ENCODE measurements at places on chromosomes 2 and 18.

DNA sequence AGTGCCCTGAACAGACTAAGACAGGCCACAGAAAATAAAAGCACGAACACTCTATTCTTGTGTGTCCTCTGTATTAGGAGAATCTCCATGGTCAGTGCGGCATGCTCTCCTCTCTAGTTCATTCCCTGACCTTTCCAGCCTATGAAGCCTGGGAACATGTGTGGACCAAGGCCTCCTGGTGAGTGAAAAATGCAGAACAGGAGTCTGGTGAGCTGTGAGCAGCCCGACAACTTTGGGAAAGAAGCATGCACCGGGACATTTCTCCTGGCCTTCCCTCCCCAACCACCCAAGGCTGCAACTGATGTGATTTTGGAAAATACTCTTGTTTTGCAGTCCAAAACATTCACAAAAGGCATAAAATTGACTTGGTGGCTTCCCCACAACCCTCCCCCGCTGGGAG, 878.3 kb upstream of the ID2 start:
- no peak for DNase-seq

DNA sequence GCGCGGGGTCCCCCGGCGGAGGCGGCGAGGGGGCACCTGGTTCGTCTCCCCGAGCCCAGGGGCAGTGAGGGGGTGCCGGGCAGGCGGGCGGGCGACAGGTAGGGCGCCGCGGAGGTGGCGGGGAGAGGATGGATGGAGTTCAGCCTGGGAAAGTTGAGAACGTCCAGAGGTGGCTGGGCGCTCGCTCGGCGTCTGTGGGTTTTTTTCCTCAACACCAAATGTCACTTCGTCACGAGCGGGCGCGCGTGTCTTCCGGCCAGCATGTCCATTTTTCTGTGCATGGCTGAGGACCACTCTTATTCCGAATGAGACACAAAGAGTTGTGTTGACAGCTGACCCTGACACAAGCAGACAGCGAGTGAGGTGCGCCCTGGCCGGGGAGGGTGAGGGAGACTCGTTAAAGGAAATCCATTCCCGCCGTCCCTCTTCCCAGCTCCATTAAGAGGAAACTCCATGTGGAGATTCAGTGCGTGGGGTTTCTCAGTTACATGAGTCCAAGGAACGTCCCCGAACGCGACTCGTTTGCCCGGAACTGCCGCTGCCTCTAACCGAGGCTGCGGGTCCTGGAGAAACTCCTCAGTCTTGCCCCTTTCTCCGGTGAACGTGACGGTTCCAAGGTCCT, 859 bp downstream of the GREB1L start:
- DNase-seq, result no peak

- DNase-seq, result no peak
Observed at GRCh38 chr2:17912266-17912691, 33.8 kb downstream of the KCNS3 start.

- no peak for DNase-seq
Observed at GRCh38 chr2:151265991-151266390, 4.3 kb upstream of the RBM43 start.

- no peak for DNase-seq
Observed at GRCh38 chr2:110675679-110676078, 2.2 kb downstream of the BUB1 start.

DNA sequence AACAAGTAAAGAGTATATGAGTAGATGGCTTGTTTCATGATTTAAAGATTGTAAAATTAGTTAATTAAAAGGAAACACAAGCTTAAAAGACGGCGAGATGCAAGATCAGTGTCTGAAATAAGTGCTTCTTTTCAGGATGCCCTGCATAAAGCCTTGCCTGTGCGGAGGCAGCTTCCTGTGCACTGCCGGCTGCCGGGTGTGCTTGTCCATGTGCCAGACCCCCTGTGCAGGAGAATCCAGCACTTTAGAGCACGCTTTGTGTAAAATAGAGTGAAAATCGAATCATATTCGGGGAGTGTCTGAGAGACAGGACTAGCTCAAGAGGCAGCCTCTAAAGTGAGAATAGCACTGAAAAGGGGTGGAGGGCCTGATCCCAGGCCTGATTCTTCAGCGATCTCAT, 154.7 kb downstream of the CHST9 start:
- DNase-seq, result no peak

DNA sequence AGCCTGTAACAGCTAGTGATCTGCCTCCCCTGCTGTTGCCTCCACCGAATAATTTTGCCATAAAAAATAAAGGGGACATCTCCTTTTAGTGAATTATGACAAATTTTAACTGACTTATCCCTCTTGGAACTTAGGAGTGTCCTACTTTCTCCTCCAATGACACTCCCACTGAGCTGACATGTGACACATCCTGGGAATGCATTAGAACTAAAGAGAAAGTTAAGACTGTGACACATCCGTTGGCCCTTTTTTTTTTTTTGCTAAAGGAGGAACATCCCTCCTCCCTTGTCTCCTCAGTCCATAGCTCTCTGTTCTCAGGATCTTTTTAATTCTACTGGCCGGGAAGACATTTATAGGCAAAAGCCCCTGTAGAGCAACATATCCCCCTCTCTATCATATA, 268.2 kb downstream of the NRXN1 start:
- no peak for DNase-seq

GRCh38 chr18:13797157-13797611, 26.8 kb upstream of the MC5R start:
- DNase-seq, result no peak

GRCh38 chr2:79432731-79433146, 80.1 kb upstream of the CTNNA2 start:
- no peak for DNase-seq

GRCh38 chr2:209519271-209519670, 95.4 kb downstream of the MAP2 start:
- DNase-seq, result no peak

DNA sequence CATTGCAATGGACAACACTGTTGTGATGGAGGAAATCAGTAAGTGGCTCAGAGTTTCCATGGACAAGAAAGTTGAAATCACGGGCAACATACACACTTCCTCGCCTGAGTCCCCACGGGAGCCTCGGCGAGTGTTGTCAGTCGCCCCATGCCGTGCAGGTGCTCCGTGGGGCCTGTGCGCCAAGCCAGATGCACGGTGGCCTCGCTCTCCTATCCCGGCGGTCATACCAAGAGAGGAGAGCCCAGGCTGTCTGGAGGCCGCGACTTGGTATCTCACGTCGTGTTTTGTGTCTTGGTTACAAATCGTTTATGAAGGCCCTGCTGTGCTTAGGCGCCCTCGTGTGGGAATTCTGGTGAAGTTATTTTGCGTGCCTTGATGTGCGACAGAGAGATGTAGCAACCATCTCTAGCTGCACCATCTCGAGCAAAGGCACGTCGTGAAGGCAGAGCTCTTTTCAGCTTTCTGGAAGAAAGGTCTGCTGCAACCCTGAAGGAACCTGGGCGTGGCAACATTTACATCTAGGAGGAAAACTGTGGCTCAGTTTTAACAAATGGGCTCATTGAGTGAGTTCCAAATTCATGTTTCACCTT, 21.8 kb downstream of the ATG4B start:
- DNase-seq, result no peak

DNA sequence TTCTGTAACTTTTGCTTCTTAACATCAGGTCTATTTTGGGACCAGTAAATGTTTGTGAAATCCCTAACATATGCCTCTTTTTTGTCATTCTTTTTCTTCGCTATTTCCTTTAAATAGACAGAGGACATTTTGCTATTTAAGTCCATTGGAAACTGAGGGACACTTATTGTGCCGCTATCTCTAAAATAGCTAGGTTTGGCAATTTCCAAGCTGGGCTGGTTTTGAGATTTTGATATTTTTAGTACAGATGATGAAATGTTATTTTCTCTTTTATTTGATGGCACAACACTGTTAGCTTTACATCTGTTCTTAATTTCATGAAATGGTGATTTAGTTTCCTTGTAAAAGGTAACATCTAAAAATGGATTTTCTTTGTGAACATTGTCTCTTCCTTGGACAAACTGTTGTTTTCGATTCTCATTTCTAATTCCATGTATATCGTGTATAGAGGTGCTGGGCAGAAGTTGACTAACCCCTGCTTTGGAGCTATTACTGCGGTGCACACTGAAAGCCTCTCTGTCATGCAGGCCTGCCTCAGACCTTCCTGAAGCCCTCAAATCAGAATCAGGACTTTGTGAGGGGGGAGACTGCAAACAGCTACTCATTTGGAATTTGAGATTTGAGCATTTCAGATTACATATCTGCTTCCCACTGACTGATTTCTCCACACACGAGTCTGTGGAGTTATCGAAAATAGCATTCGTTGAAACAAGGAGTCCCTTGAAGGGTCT, 594 bp downstream of the RAD51AP2 start:
- DNase-seq, result no peak

GRCh38 chr2:172021955-172022354, 22.2 kb downstream of the METAP1D start:
- DNase-seq, result no peak

DNA sequence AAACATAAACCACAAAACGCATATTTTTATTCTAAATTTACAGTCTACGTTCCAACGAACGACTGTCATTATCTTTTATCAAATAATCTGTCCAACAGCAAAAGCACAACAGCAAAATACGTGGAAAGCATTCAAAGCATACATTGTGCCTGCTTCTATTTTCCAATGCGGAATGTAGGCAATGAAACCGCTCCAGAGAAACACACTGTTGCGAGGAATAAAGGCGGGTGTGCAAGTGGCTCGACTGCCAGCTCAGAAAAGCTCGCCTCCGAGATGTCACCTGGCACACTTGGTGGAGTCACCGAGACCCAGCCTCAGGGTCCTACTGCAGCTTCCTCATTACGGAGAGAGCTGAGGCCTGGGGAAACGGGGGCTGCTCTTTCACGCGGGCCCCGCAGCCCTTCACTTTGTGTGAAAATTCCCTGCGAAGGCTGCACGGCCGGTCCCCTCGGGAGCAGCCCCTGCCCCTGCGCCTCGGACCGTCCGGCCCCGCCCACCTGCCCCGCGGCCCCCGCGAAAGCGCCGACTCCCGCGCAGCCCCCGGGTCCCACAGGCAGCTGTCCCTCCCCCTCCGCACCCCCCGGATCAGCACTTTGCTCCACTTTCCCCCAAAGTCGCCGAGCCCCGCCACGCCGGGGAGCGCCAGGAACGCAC, 752 bp downstream of the MGAT4A start:
- DNase-seq, result peak; percentile 52

DNA sequence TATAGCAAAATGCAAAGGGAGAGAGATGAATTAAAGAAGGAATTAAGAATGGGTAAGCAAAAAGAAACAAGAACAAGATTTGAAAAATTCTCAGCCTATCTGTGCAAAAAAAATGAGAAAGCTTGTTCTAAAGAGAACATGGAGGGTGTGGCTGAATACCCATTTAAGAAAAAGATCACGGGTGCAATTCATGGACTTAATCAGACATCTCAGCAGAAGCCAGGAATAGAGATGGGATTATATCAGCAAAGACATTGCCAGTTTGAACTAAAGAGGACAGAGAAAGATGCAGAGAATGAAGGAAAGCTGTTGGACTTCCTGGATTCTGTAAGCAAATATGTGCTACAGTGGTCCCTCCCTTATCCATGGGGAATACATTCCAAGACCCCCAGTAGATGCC, 115.6 kb downstream of the RTTN start:
- no peak for DNase-seq

DNA sequence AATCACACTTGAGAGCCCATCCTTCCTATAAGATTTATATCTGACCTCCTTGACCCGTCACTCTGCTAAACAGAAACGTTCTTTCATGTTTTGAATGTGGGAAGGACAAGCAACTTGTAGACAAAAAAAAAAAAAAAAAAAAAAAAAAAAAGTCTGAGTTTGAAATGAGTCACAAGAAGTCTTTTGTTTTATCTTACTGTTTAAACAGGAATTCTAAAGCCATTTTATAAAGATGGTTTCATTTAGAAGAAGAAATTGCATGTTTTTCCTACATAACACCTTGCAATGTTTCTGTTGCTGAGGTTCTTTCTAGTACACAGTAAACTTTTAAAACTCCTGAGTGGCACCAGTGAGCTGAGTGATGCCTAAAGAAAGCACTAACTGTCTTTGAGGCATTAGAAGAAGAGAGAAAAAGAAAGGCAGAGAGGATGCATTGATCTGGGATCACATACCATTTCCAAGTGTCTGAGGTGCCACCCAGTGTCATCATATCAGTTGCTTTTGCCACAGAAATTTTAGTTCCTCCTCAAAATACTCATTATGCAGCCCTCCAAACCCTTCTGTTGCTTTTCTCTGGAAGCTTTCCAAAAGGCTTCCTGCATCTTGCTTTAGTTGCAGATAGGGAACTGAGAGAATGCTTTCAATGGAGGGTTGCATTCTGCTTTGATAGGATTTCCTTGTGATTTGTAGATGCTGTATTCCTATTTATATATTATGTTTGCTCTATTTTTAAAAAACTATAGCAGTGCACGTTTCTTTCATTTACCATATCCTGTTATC, 69.1 kb downstream of the ACVR2A start:
- no peak for DNase-seq

DNA sequence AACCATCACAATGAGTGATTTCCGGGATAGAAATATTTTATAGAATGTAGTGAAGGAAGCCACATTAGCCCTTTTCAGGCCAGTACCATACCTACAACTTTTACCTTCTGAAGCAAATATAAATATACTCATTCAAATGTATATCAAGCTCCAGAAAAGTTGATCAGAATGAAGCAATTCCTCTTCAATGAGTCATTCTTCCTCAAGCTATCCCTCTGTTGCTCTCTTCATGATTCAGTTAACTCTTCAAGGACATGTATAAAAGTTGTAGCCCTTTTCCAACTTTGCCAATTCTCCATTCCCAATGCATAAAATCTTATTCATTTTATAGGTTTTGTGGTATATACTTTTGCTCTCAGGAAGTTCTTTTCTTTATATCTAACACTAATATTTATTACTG, 242.1 kb upstream of the RGPD4 start:
- DNase-seq, result no peak

GRCh38 chr2:14678761-14679160, 46.2 kb downstream of the LRATD1 start:
- DNase-seq, result no peak

DNA sequence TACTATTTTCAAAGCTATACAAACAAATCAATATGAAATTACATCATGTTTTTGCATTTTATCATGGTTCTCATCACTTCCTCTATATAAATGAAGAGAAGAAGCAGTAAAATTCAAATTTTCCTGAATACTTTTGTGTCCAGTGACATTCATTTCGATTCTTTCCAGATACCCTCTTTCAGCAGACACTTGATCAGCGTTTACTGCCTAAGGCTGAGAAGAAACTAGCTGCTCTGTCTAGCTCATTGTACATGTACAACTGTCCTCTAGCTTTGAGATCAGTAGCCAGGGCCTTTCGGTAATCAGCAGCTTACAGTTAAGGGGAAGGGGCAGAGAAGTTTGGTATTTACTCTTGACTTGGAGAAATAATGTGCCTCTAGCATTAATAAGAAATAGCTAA, 4.8 kb downstream of the VRK2 start:
- DNase-seq, result no peak

- DNase-seq, result no peak
Observed at GRCh38 chr18:56574861-56575260, 63.5 kb downstream of the TXNL1 start.

All from effector CD4-positive, alpha-beta T cell (primary cell).